ENCODE measurements at places on chromosomes 3 and 15. TPM values are rescaled to one million over a fixed set of nuclear protein-coding genes. Genes with fewer than 3 reads are reported as not detected.

LYZL4 gene
- total RNA-seq: not detected

C3orf22 gene
- total RNA-seq: not detected

DAZL gene
- not detected for total RNA-seq

ILDR1 gene
- total RNA-seq: not detected

ZNF80 gene
- total RNA-seq: not detected

GHSR gene
- total RNA-seq: not detected

- DNase-seq: no peak
These were observed 664.0 kb upstream of the ADAMTS9 start for GRCh38 chr3:65351753-65352152.

- no peak for DNase-seq
These were observed 11.4 kb upstream of the GNAI2 start for GRCh38 chr3:50224639-50225038.

GRCh38 chr3:102059145-102059943 is 210.0 kb downstream of the NFKBIZ start:
- no peak for DNase-seq

GRCh38 chr3:72488738-72489035 is 359.6 kb downstream of the SHQ1 start:
- DNase-seq: peak; percentile 55

DNA sequence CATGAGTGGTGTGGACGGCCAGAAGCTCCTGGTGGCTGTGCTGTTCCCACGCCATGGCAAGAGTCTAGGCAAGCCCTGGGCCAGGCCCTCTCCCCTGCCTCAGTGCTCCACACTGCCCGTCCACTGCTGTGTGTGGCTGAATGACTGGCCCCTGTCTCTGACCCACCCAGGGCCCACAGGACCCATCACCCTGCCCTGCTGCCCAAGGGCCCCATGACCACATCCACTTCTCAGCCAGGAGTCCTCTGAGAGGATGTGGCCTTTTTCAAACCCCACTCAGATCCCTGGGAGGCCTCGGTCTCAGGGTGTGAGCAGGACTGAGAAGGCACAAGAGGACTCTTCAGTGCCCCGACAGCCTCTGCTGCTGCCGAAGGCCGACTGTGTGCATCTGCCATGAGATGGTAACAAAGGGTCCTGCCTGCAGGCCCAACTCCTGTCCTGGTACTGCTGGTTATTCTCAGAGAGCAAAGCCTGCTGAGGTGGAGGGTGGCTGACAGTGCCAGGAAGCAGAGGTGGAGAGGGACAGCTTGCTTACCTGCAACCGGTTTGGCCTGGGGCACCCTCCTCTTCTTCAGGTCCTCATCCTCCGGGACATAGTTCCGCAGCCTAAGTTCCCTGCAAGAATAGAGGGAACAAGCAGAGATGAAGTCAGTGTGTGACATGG is 47.5 kb downstream of the PTH1R start:
- DNase-seq: no peak

DNA sequence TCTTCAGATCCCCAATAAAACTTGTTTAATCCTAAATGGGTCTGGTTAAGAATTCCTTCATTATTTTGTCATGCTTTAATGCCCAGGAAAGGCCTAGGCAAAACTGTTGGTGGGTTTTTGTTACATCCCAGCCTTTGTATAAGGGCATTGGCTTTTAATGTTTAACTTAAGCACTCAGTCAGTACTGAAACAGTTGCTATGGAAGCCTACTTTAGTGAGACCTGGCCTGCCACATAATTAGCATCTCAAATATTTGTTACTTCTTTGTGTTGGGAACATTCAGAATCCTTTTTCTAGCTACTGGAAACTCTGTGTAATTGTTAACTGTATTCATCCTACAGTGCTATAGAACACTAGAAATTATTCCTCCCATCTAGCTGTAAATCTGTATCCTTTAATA is 369.6 kb upstream of the ATP10A start:
- no peak for DNase-seq

- no peak for DNase-seq
These were observed 123.1 kb downstream of the FMN1 start for GRCh38 chr15:33071451-33071850.

DNA sequence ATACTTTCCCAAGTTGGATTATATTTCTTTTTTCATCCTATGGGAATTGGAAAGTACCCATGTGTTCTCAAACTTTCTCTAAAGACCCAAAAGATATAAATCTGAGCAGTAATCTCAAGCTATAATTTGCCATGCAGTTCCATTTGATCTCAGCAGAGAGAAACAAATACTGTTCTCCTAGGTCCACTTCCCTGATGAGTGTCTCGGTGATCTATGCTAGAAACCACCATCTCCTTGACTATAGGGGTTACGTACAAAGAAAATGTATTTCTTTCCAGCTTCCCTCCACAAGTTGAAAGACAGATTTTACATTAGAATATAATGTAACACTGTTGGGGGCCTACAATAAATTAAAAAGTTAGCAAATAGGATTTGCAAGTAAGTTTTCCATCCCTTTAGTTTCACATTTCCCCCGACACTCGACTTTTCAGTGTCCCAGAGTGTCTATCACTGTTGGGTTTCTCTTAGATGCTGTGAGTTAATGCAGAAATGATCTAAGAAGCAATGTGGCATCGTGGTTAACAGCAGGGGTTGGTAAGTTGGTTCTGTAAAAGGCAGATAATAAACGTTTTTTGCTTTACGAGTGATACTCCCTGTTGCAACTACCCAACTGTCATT is 465.1 kb upstream of the CFAP20DC start:
- DNase-seq: no peak

DNA sequence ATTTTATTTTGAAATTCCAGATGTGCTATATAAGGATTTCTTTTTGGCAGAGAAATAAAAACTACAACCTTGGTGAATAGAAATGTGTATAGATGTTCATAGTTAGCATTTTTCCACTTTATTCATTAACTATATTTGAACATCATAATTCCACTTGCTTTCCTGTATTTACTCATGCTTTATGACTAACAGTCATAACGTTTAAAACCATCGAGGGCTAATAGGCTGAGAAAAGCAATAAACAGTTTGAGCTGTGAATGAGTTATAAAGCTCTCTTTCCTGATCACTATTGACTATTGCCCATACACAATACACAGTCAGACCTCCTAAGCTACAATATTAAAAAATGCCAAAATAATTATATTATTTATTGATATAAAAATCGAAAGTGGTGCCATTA is 502.1 kb upstream of the RASGRP1 start:
- no peak for DNase-seq

GRCh38 chr3:156711113-156711512 is 36.7 kb downstream of the TIPARP start:
- no peak for DNase-seq

- no peak for DNase-seq
These were observed 21.6 kb downstream of the ATP2B2 start for GRCh38 chr3:10483686-10484345.

DNA sequence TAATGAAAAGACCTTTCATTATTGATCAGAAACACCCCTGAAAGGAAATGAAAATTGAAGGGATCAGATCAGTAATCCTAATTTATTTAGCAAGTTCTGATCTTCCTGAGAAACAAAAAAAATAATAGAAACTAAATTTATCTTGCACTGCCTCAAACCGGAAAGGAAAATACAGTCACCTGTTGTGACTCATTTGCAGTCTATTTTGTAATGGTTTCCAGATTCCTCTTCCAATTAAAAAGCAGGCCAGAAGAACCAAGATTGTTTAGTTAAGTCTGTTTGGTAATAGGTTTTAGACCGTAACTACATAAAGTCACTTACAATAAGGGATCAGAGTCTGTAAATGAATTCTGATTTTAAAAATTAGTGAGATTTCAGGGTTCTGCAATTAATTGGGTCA is 49.7 kb upstream of the ATOSA start:
- peak; percentile 70 for DNase-seq

GRCh38 chr15:81784751-81785150 is 261.1 kb downstream of the MEX3B start:
- DNase-seq: no peak

DNA sequence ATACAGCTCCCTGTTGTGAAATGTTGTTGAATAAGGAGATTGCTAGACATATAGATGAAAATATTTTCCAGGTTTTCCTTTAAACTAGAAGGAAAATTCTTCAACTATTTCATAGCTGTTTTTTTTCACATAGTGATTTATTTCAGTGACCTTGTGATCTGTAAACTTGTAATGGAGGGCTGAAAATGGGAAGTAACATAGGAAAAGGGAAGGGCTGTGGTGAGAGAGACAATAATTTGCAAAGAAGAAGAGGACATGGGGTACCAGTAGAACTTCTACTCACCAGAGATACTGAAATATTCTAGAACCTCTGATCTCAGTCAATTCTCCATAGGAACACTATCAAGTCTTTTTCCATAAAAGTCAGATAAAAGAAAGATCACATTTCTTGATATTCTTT is 60.4 kb downstream of the PLS1 start:
- DNase-seq: no peak

- peak; percentile 37 for DNase-seq
These were observed 173.2 kb upstream of the PRICKLE2 start for GRCh38 chr3:64398476-64398875.

- DNase-seq: peak; percentile 75
These were observed 394.9 kb downstream of the PTPRG start for GRCh38 chr3:61956236-61956635.

DNA sequence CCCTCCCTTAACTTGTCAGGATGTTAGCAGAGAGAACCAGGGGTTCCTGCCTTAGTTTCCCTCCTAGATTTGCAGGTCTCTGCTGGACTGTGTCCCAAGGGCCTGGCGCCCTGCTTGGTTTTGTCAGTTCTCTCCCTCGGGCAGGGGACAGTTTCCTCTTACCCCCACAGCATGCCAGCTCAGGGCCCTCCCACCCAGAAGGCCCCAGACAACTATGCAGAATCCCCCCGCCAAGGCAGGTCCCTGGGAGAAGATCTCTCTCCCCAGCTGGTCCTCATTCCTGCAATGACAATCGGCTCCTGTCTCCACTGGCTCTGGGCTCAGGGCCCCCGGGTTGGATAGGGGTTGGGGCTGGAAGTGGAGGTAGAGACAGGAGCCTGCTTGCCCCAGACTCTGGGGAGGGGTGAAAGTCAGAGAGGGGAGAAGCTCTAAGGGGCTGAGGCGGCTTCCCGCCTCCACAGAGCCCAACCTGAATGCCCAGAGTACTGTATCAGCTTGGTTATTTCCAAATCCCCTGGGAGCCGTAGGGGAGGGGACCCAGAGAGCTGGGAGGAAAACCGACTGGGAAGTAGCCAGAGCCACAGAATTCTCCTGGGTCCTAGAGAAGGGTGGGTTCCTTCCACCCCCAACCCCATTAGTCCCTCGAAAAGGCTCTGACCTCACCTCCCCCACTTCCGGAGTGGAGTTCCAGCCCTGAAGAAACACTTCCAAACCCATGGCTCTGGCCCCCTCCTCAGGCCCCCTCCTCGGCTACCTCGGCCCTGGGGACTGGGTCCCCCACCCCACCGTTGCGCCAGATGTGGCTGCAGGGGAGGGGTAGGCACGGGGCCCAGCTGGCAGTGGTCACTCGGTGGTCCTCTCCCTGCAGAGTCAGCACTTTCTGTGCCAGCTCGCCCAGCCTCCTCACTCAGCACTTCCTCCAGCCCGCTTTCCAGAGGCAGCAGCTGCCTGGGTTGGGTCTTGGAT is 3.8 kb upstream of the LOXL1 start:
- peak; percentile 70 for DNase-seq
